ENCODE measurements at places on chromosomes 7 and 10.

- DNase-seq, result no peak
These were observed 9.3 kb downstream of the RASGEF1A start for GRCh38 chr10:43257347-43258210.

DNA sequence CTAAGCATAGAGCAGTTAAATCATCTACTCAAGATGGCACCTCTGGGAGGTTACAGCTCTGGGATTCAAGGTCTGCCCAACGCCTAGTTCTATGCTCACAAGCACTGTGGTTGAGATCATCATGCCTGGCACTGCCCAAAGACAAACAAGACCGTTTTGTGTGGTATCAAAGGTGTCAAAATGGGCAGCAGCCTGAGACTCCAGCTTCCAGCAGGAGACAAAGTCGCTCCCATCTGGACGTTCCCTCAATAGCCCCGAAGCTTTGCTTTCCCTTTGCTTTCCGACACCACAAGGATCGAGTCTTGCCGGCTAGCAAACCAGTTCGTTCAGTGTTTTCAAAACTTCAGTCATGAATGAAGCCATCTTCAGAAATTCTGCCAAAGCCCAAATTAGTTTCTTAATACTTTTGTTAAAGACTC lies 5.1 kb downstream of the HABP2 start:
- no peak for DNase-seq

DNA sequence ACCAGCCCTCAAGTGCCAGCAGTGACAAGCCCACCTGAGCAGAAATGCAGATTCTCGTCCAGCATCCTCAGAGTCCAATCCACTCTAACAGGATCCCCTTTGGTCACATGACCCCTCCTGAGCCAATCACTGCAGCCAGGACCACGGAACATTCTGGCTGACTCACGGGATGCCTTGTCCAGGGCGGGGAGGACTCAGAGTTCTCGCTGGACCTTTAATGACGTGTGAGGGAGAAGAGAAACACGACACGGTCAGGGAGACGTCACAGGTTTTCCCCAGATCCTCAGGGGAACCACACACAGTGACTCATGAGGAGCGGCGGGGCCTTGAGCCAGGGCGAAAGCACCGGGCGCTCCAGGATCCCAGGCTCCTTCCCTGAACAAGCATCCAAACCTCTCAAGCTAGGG lies 155.7 kb downstream of the PTPRN2 start:
- no peak for DNase-seq

DNA sequence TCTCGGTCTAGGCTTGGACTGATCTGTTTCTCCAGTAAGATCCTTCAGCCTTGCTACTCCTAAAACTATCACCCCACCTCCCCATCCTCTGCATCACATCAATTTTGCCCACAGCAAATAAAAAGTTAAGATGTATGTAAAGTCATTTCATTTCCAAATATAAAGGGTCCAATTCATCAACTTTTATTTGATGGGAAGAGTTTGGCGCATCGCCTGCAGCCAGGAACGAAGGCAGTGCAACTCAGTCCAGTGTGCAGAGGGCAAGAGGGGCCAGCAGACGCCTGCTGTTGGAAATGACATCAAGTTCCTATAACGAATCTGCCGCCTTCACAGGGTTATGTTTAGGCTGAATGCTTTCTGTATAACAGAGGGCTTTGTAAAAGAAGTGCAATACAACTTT lies 97.0 kb downstream of the SVIL start:
- DNase-seq, result no peak

DNA sequence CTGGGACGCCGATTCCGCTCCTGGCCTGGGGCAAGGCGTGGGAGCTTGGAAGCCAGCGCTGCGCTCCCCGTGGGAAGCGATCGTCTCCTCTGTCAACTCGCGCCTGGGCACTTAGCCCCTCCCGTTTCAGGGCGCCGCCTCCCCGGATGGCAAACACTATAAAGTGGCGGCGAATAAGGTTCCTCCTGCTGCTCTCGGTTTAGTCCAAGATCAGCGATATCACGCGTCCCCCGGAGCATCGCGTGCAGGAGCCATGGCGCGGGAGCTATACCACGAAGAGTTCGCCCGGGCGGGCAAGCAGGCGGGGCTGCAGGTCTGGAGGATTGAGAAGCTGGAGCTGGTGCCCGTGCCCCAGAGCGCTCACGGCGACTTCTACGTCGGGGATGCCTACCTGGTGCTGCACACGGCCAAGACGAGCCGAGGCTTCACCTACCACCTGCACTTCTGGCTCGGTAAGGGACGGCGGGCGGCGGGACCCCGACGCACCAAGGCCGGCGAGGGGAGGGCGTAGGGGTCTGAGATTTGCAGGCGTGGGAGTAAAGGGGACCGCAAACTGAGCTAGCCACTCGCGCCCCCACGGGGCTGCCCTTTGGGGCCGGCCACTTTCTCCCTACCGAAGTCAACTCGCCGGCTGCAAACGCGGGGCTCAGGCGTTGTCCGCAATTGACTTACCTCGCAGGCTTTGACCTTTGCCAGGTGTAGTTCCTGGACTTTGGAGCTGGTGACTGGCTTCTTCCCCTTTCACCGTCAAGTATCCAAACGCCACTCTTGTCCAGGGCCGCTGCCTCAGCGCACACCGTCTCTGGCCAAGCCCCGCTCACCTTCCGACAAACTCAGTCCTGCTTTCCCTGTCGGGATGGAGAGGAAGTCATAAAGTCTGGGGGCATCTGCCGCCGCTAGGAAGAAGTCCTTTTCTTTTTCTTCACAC lies at the start of gene SCIN:
Gene SCIN, plus strand, starts transcription at position 187 of the 928 bp plus-strand sequence. Its CDS starts 67 bp downstream, at position 254.
- DNase-seq, result peak; percentile 18

- DNase-seq, result peak; percentile 88
These were observed at the start of gene ZNF398 for GRCh38 chr7:149147072-149147751. Gene ZNF398 (plus strand): TSS chr7:149147453. CDS start chr7:149147743, 290 bp downstream.

DNA sequence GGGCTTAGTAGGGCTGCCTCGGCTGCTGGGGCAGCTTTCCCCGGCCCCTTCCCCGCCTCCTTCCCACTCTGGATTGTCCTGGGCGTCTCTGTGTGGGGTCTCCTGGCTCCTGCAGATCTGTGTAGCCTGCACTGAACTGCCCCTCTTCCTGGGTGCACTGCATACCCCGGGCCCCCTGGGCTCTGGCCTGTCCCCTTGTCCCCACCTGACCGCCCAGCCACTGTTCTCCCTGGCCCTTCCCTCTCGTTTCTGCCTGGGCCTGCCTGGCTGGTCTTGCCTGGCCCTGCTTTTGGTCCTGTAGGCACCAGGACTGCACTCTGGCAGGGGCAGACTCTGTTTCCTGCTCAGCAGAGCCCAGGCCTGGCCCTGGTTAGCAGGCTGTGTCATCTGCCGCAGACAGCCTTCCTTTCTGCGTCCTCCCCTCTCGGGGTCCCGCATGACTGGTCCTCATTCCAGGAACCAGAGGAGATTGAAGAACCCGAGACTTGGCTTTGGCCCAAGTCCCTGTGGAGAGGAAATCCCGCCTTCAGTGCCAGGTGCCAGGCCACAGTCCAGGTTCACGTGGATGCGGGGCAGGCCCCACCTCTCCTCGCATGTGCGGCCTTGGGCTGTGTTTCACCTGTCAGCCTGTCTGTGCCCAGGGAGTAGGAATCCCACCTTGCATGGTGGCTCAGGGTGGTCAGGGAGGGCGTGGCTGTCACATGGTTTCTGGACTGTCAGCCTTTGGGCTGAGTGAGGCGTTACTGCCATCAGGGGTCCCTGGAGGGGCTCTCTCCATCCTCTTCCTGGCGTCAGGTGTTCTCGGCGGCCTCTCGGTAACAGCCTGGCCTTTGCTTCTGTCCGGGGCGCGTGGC lies 9.2 kb downstream of the INPP5A start:
- peak; percentile 49 for DNase-seq

DNA sequence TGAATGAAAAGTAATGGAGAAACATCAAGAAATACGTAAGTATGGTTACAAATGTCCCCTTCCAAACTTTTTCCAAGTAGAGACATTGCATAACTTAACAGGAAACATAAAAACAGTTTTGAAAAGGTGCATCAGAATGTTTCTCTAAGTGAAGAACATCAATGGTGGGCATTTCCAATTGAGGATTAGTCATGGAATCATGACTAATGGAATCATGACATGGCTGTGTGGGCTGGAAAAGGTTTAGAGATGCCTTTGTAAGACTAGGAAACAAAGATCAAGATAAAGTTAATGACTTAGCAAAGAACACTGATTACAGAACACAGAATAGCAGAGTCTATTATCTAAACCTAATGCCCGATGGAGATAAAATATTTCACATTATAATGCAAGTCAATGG lies 272.0 kb downstream of the HPSE2 start:
- no peak for DNase-seq

DNA sequence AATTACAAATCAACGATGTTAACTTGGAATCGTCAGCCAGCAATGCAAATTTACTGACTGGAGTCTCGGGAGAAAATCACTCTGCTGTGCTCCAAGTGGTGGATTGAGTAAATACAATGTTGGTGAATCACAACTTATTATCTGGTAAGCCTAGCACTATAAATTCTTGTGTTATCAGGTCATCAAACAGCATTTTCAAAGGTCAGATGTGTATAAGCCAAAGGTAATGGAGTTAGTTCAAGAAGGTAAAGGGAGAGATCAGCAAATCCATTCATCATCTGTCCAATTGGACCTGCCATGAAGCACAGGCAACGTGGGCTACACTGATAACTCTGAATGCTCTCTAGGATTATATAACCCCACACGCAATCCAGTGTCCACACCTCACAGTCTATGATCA lies 13.9 kb downstream of the CUBN start:
- DNase-seq, result no peak

GRCh38 chr10:128973221-128973620 lies 493.8 kb upstream of the MGMT start:
- DNase-seq, result no peak

GRCh38 chr10:95440756-95441546 lies 120.2 kb downstream of the SORBS1 start:
- DNase-seq, result no peak

DNA sequence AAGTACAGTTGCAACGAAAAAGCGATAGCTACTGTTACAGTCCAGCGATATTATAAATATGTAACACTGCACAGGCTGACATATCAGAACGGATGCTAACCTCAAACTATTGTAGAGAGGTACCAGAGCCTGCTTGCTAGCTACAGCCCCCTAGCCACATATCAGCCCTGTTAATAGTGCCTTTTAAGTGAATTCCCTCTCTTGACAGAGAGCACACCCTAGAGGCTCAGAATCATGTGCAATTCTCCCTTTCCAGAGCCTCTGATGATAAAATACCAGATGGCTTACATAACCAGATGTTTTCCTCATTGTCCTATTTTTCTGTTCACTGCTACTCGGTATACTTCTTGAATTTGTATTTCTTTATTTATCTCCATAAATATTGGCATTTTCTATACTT lies 960.7 kb upstream of the CELF2 start:
- DNase-seq, result no peak

DNA sequence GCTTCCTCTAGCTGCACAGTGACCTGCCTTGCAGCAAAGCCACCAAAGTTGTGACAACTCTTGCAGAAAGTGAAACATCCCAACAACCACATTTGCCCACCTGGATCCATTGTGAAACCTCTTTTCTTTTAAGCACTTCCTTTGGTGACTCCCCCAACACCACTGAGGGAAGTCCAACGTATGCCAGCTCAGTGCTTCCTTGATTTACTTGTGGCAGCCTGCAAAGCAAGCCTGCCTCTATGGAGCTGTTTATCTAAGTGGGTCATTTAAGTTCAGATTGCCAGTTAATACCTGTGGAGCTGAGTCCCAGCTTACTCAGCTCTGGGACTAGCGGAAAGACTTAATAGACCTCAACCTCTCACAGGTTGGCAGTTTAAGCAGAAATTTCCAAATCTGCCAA lies 230.8 kb upstream of the GHITM start:
- DNase-seq, result no peak

Measured in CD4-positive, alpha-beta T cell treated with Interleukin-1 beta for 1 hour (primary cell).